Inflammatory macrophage treated with lipopolysaccharide for 4 hours (primary cell): ENCODE measurements at places on chromosomes 16 and 17.

- peak; percentile 59 for DNase-seq
These were observed 25.3 kb upstream of the LITAF start for GRCh38 chr16:11611871-11612664.

GRCh38 chr16:85185303-85186100 is 73.2 kb upstream of the CIBAR2 start:
- no peak for DNase-seq

GRCh38 chr16:62046801-62047200 is 10.6 kb upstream of the CDH8 start:
- DNase-seq, result no peak

DNA sequence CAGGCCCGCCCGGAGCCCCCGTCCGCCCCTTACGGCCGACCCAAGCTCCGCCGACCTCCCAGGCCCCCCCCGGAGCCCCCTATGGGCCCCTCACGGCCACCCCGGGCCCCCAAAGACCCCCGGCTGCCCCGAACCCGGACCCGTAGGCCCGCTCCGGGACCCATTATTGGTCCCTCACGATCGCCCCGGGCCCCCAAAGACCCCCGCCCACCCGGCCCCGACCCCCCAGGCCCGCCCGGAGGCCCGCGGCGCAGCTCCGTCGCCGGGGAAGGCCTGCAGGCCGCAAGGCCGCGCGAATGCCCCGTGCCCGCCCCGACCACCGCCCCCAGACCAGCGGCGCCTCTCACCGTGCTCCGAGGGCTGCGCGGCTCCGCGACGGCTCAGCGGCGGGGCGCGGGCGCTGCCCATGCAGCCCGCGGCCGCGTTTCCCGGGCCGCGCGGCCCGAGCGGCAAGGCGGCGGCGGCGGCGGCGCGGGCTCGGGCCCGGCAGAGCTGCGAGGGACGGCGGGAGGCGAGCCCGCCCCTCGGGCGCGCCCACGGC is 393 bp downstream of the ANKRD11 start:
- no peak for DNase-seq

DNA sequence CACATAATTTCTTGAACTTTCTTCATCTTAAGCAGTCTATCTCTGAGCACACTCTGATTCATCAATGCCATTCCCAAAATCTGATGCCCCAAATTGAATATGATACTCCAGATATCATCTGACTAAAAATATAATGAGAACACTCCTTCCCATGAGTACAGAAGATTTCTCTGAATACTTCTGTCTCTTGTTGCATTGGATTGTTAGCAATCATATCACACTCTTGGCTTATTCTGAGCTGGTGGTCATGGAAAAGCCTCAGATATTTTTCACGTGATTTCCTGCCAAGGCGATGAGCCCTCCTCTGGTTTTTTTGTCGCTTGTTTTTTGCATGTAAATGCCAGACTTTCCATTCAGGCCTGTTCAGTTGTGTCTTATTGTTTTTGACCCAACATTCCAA is 87.2 kb downstream of the NOG start:
- no peak for DNase-seq

DNA sequence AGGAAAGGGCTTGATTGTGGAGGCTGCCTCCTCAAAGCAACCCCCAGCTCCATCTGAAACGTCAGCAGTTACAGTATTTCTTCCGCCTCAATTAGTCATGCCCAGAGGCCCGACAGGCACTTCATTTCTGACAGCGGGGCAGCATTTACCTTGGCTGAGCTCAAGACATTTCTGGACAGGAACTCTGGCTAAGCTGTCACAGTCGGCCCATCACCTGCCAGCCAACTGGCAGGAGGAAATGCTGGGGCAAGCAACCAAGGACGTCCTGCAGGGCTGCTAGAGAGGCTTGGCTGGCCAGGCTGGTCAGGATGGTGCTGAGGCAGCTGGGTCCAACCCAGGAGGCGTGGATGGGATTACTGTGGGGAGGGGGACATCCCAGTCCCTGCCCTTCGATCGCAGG is 27.8 kb downstream of the PLXDC1 start:
- no peak for DNase-seq

GRCh38 chr16:69325784-69326171 is 4.6 kb downstream of the PDF start:
- no peak for DNase-seq

- DNase-seq, result no peak
These were observed 187.6 kb downstream of the RGS9 start for GRCh38 chr17:65324611-65325342.

- no peak for DNase-seq
These were observed 1.2 kb upstream of the ABCA9 start for GRCh38 chr17:69061721-69062556.

GRCh38 chr16:12784076-12784475 is 19.6 kb downstream of the CPPED1 start:
- no peak for DNase-seq

DNA sequence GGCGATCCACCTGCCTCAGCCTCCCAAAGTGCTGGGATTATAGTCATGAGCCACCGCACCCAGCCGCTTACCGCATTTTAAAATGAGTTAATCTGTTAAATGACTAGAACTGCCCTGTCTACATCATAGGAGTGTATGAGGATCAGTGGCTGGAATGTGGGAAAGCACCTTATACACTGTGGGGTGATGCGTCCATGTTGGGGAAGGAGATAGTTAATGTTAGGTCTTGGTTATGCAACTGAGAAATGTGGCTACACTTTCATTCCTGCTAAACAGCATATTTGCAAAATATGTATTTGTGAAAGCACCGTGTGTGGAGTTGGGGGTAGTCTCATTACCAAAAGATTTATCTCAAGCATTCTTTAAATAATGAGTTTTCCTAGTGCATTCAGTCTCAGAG is 107.6 kb downstream of the SPACA3 start:
- DNase-seq, result no peak

- no peak for DNase-seq
These were observed 207.7 kb downstream of the LAT start for GRCh38 chr16:29192329-29193247.

- peak; percentile 45 for DNase-seq
These were observed 44.8 kb downstream of the PECAM1 start for GRCh38 chr17:64345689-64346376.

GRCh38 chr17:32873114-32873513 is 3.8 kb downstream of the MYO1D start:
- no peak for DNase-seq

GRCh38 chr16:86410081-86410480 is 100.2 kb upstream of the FOXF1 start:
- DNase-seq, result no peak

- peak; percentile 92 for DNase-seq
These were observed 16.7 kb downstream of the CDK5R1 start for GRCh38 chr17:32503251-32504165.

- DNase-seq, result no peak
These were observed 143.7 kb downstream of the PMP22 start for GRCh38 chr17:15121426-15121825.

DNA sequence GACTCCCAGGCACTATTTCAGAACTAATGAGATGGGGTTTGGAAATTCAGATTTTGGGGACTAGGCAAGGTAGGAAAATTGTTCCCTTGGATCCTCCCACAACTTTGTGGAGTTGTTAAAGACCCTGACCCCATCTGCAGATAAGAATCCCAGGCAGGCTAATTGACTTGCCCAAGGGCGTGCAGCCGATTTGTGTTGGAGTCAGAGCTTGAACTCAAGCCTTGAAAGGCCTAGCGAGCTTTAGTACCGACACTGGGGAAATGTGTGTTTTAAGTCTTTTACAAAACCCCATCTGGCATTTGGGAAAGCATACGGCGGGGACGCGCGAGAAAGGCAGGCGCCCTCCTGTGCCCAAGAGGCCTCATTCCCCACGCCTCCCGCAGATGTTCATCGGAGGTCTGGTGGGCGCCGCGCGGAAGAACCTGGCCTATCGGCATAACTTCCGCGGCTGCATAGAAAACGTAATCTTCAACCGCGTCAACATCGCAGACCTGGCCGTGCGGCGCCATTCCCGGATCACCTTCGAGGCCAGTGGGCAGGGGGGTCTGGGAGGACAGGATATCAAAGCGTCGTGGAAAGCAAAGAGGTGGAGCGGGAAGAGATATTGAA is 4.3 kb downstream of the CNTNAP1 start:
- DNase-seq, result no peak

DNA sequence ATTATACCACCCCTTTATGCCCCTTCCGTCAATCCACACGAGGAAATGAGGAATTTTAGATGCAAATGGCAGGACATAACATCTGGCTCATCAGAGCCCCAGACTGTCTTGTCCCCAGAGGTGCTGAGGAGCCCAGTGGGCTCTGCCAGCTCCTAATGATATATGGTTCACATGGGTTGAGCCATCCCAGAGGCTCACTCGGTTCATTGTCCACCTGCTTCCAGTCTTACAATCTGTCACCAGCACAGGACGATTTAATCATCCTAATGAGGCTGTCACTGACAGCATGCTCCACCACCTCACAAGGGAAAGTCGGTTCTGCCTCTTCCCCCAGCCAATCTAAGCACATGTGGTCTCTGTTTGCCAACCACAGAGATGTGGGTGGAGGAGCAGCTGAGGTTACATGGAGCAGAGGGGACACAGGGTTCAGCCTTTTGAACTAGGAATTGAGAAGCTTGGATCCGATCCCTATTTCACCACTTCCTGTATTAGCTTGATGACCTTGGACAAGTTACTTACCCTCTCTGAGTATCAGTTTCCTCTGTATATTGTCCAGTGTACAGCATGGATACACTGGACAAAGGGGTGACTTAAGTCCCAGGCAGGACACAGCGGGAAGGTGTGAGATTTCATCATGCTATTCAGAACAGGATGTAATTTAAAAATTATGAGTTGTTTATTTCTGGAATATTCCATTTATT is 27.0 kb upstream of the DHX8 start:
- peak; percentile 93 for DNase-seq

DNA sequence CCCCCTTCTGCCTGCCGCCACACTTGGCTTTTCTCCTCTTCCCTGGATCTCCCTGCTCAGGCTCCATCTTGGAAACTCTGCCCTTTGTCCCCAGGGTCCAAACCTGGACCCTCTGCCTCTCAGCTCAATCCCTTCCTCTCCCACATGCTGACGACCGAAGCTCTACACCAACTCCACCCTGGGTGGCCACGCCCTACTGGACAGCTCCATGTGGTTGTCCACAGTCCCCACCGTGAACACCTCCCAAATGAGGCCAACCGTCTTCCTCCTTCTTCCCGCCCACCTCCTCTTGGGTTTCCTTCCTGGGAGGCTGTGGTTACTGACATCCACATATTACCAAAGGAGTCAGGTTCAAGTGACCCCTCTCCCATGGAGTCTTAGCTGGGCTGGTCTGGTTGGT is 22.6 kb upstream of the MLKL start:
- DNase-seq, result no peak

DNA sequence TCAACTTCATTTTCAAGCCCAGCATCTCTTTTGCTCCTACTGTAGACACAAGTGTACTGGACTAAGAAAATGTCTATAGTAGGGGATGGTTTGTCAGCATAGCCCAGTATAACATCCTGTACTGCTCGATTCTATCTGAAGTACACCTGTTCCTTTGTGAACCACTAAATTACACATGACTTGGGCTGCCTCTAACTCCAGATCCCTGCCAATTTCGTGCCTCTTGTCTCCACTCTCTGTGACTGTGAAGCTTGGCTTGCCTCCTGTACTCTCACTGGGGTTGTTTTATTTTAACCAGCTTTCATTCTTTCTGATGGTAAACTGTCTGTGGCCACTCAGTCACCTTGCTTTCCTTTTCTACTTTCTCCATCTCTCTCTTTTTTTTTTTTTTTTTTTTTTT is 24.5 kb downstream of the GFOD2 start:
- DNase-seq, result no peak

DNA sequence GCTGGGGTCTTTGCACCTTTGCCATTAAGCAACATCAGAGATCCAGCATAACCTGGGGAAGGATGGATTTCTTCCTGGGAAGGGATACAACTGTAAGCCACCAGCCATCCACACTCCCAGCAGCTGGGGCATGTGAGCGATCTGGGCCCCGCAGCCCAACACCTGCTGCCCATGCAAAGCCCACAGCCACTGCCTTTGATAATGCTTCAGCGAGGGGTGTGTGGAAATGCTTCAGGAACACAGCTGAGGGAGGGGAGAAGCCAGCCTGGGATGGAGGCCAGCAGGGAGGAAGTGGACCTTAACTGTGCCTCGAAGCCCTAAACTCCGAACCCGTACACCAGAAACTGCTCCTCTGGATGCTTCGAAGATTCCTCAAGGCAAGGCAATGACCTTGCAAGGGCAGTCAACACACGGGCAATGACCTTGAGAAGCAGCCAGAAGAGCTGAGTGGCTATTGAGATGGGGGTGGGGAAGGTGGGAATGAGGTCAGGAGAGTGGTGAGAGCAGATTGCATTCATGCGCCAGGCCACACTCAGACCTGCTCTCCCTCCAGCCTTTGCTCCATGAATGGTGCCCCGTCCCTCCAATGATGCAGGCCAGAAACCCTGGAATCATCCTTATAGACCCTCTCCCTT is 49.1 kb downstream of the KATNIP start:
- DNase-seq, result no peak

DNA sequence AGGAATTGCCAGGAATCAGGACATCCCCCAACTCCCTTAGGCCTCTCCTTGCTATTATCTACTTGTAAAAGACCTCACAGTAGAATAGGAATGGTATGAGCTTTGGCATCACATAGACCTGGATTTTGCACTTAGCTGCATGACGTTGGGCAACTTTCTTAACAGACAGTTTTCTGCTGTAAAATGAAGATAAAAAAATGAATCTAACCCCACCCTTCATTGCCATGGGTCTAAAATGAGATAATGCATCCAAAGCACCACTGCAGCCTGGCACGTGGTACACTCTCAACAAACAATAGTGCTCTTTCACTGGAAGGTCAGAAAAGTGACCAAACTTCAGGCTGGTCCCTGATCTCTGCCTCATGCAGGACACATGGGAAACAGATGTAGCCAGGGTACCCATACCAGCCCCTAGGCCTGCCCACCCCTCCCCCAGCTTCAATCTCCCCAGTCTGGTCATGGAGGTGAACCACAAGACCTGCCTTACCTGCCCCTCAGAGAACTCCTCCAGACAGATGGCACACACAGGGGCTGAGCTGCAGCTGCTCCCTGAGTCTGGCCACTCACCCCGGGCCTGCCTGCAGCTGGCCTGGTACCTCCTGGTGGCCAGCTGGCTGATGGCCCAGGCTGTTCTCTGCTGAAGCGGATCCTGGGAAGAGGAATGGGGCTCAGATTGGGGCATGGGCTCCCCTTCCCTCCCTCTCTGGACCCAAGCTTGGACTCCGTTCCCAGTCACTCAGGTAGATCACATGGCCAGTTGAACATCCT is 8.5 kb upstream of the SUPT4H1 start:
- DNase-seq, result no peak

GRCh38 chr16:89332243-89332901 is 114.9 kb downstream of the ZNF778 start:
- DNase-seq, result no peak
